Fibroblast of lung (primary cell): ENCODE measurements at places on chromosomes 7 and 10. TPM values are rescaled to one million over a fixed set of nuclear protein-coding genes. Genes with fewer than 3 reads are reported as not detected.
A peak's percentile ranks its signal among the peaks of the same experiment; 100 is the strongest.

The GIMAP2 gene
- 13.9 and 16.2 TPM in 2 replicates for total RNA-seq

The CALML5 gene
- not detected in 2 replicates for total RNA-seq

The FLNC gene
- 106 and 191 TPM in 2 replicates for total RNA-seq

The MGAM2 gene
- not detected in 2 replicates for total RNA-seq

The MALRD1 gene
- total RNA-seq: 1.3 and 1.7 TPM in 2 replicates

The HERC4 gene
- total RNA-seq: 77.0 and 140 TPM in 2 replicates

The SMKR1 gene
- total RNA-seq: 0.51 and 3.5 TPM in 2 replicates

The SCIN gene
- total RNA-seq: 0.17 TPM in 1 of 2 replicates, not detected in the other

The GRM3 gene
- not detected in 2 replicates for total RNA-seq

The CFAP43 gene
- under 0.01 and 0.26 TPM in 2 replicates for total RNA-seq

The PKD1L1 gene
- total RNA-seq: under 0.01 TPM in 2 replicates

The KNDC1 gene
- 0.26 and 0.50 TPM in 2 replicates for total RNA-seq

The TUBB8 gene
- not detected in 2 replicates for total RNA-seq

The TFR2 gene
- total RNA-seq: under 0.01 TPM in 1 of 2 replicates, not detected in the other

The OR2A1 gene
- under 0.01 and 0.17 TPM in 2 replicates for total RNA-seq

The AOC1 gene
- not detected in 2 replicates for total RNA-seq

The FRAT1 gene
- total RNA-seq: 2.8 TPM in 2 replicates

DNA sequence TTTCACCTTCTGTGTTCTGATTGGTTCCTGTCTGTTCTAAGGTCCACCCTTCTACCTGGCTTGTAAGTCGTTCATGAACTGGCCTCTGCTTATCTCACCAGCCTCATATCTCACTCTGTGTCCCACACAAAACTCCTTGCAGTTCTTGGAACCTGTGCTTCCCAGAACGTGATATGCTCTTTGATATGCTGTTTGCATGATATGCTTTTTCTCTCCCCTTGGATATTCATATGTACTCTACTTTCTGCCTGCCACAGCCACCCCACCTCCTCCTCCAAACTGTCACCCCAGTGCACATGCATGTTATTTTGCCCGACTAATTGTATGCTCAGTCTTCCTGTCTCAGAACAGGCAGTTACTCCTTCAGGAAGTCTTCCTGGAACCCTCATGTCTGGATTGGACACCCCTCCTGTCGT, 1.9 kb upstream of the ITPRIP start:
- no peak for DNase-seq

GRCh38 chr10:117461766-117462423, 80.7 kb upstream of the EMX2 start:
- DNase-seq: no peak

GRCh38 chr7:74455291-74455804, 1.6 kb downstream of the GTF2IRD1 start:
- DNase-seq: no peak

DNA sequence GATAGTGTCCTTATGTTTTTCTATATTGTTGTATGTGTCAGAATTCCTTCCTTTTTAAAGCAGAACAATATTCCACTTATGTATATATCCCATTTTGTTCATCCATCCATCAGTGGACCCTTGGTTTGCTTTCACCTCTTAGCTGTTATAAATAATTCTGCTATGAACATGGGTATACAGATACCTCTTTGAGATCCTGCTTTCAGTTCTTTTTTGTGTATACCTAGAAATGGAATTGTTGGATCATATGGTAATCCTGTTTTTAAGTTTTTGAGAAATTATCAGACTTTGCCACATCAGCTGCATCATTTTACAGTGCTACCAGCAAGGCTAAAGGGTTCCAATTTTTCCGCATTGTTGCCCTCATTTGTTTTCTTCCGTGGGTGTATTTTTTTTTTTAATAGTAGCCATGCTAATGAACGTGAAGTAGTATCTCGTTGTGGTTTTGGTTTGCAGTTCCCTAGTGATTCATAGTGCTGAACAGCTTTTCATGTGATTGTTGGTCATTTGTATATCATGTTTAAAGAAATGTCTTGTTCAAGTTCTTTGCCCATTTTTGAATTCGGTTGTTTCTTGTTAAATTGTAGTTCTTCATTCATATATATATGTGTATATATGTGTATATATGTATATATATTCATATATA, 87.8 kb downstream of the LCOR start:
- DNase-seq: peak; percentile 13

- DNase-seq: peak; percentile 62
These were observed 156.4 kb downstream of the PHTF2 start for GRCh38 chr7:77954773-77955555.

DNA sequence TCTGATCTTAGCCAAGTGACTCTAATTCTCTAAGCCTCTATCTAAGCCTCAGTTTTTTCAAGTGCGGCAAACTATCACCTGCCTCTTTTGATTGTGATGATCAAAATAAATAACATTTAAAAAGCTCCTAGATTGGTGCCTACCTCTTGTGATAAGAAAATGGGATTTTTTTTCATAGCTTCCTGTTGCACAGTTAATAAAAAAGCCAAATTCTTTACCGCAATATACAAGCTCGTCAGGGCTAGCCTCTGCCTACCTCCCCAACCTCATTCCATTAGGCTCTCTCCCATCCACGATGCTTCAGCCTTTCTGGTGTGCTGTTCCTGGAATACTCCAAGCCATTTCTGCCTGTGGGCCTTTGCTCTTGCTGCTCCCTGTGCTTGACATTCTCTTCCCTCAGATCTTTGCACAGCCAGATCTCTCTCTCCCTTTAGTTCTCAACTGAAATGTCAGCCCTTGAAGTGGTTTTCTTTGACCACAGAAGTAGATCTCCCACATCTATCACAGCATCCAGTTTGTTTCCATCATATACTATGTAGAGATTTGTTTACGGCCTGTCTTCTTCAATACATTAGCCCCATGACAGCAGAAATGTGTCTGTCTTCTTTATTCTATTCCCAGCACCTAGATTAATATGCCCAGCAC, 48.8 kb downstream of the SFR1 start:
- DNase-seq: no peak

- DNase-seq: peak; percentile 19
These were observed 1.9 kb downstream of the USP6NL start for GRCh38 chr10:11609492-11610093.

- peak; percentile 22 for DNase-seq
These were observed 32.2 kb downstream of the PHTF2 start for GRCh38 chr7:77830649-77831355.

GRCh38 chr10:128286762-128287500, 160.7 kb upstream of the MKI67 start:
- no peak for DNase-seq

- DNase-seq: no peak
These were observed 45.0 kb downstream of the ZCCHC24 start for GRCh38 chr10:79400146-79401004.

DNA sequence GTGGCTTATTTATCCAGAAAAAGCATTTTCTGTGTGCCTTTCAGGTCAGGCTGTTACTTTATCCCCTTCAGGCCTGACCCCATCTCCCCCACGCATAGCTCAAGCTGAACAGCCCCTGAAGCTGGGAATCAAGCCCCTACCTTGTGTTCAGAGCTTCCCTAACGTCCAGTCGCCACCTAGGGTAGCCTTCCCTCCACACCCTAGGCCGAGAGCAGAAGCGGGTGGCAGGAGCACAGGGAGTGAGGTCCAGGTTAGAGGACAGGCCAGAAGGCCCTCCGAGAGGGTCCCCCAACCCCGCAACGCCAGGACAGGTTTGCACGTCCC, 479 bp upstream of the SEMA4G start:
- no peak for DNase-seq

GRCh38 chr10:106185951-106186350, 978.6 kb downstream of the SORCS1 start:
- DNase-seq: peak; percentile 0

- DNase-seq: no peak
These were observed 124.7 kb downstream of the ELMO1 start for GRCh38 chr7:37323966-37324365.

DNA sequence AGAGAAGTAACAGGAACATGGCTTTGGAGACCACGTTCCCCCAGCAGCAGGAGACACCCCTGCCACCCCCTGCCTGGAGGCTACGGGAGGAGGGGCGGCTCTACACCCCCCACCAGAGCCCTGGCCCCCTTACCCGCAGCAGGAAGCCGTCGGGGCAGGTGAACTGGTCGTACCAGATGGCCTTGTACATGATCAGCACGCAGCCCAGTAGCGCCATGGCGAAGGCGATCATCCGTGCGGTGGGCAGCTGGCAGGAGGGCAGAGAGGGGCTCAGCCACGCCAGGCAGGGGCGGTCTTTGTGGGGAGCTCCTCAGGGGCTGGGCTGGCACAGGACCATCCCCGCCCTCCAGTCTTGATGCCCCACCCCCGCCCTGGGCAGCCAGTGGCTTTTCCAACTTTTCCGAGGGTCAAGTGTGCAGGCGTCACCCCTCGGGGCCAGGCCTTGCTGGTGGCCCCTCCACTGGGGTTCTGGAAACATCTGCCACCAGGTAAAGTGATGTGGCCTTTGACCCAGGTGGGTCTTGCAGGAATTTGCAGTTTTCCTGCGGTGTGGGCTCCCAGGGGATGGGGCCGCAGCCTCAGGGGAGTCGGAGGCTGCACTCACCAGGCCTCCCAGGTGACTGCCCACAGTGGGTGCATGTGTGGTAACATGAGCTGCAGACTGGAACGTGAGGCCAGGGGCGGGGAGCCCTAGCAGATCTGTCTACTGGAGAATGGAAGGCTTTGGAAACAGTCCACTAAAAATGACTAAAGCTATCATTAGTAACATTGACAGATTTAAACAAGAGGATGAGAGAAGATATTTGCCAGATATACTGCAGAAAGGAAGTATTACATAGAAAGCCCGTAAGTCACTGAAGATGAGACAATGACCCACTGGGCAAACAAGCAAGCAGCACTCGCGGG, 9.7 kb downstream of the CALY start:
- peak; percentile 52 for DNase-seq

DNA sequence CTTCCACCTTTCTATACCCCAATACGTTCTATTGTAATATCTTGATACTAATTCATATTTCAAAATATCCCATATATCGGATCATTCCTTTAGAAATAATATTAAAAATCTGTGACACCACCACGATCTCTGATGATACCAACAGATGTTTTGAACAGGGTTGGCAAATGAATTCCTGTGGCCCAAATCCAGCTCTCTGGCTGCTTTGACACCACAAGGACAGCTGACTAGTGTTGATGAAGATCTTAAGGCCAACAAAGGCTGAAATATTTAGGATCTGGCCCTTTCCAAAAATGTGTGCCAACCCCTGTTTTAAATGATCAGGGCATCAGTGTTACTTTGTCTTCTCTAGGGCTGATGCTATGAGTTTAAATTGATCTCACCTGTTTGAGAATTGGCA, 380.7 kb upstream of the PFKP start:
- no peak for DNase-seq

GRCh38 chr10:77350711-77351119, 286.9 kb downstream of the KCNMA1 start:
- peak; percentile 99 for DNase-seq

- DNase-seq: peak; percentile 47
These were observed 8.3 kb downstream of the MDFIC start for GRCh38 chr7:114930107-114930661.

- DNase-seq: no peak
These were observed 161.0 kb upstream of the TRIM24 start for GRCh38 chr7:138299066-138299465.

- peak; percentile 66 for DNase-seq
These were observed 125.0 kb downstream of the FOXP2 start for GRCh38 chr7:114539575-114539974.

DNA sequence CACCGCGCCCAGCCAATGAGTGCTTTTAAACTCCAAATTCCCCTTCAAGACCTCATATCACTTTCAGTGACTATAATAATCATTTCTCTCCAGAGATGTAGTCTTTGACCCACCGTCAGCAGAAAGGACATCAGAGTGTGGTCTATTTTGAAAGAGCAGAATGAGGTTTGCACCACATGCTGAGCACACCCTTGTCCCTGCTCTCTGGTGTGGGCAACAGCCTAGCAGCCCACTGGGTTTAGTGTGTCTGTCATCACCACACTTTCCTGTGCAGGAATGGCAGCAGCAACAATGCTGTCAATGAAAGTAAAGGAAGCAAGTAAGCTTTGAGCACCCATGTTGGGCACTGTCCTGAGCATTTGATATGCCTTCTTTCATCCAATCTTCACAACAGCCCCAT, 122.4 kb downstream of the PLXNA4 start:
- DNase-seq: no peak

GRCh38 chr7:28077616-28078015, 103.0 kb downstream of the JAZF1 start:
- no peak for DNase-seq

DNA sequence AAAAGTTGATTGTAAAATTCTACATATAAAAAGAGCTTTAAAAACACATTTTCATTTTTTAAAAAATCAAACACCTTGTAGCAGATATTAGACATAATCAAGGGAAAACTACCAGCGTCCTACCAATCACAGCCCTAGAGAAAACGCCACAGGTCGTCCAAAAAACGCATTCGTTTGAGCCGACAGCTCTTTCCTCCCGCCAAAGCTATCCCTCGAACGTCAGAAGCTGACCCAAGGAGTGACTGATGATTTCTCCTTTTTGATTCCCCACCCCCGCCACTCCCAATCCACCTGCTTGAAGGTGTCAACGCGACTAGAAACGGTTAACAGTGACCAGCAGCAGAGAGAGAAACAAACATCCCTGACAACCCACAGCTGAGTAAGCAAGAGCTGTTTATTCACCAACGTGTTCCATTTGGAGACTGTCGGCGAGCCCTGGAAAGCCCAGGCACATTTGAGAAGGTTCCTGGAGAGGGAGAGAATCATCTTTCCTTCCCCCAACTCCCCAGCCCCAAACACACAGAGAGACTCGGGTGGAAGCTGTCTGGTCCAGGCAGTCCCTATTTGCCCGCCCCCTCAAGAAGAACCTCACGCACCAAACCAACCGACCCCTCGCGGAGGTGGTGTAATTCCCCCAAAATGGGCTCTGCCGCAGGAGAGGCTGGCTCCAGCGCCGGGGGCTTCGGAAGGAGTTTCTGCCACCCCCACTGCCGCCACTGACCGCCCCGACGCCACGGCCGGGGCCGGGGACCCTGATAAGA, 622 bp downstream of the CPEB3 start:
- DNase-seq: peak; percentile 43

DNA sequence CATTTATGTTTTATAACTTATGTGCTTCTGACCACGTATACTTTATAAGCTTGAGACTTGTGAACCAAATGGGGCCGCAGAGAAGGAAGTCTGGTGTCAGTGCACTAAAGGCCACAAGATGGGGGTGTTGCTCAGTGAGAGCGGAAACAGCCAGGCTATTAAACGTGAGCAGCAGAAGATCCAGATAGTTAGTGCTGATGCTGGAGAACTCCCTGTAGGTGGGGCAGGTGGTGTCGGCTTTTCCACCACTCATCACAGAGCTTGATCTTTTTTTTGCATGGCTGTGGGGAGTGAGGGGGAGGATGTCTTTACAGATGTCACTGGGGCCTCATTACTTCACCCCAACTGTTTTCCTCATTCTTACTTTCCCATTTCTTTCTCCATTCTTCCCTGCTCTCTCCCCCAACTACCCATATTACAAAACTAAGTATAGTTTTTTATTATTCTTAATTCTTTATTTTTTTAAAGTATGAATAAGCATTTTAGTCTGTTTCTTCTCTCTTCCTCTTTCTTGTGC, 34.7 kb downstream of the ACADSB start:
- DNase-seq: peak; percentile 64
